ENCODE measurements at places on chromosomes 2 and 18. TPM values are rescaled to one million over a fixed set of nuclear protein-coding genes. Genes with fewer than 3 reads are reported as not detected.

The KRTCAP3 gene
- 0.52 TPM for total RNA-seq

The GDF7 gene
- total RNA-seq = 0.31 TPM

The PAX8 gene
- 0.31 TPM for total RNA-seq

The KCNK3 gene
- 0.21 TPM for total RNA-seq

The IL36RN gene
- total RNA-seq = not detected

The IL1B gene
- 3,994 TPM for total RNA-seq

The DSC1 gene
- 4.5 TPM for total RNA-seq

The GRHL1 gene
- 3.9 TPM for total RNA-seq

The OXER1 gene
- 0.63 TPM for total RNA-seq
